ENCODE measurements at places on chromosomes 2 and 18.

DNA sequence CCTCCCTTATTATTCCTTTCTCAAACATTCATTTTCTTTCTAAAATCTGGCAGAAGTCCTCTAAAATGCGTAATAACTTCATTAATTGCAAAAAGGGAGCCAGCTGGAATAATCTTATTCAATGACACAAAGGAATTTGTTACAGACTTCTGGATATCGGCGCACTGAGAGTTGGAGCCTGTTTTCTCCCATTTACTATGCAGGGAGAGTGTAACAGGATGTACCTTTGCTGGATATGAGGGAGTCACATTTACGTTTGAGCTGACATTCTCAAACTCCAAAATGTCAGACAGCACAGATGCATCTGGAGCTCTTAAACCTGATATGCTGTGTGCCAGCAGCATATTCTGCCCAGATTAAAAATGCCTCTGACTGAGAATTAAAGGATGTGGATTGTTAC, 275.3 kb downstream of the TMX3 start:
- DNase-seq = no peak

- no peak for DNase-seq
Measured at GRCh38 chr2:12750166-12750905, 33.6 kb downstream of the TRIB2 start.

GRCh38 chr18:77168811-77169311, 36.3 kb upstream of the MBP start:
- no peak for DNase-seq

DNA sequence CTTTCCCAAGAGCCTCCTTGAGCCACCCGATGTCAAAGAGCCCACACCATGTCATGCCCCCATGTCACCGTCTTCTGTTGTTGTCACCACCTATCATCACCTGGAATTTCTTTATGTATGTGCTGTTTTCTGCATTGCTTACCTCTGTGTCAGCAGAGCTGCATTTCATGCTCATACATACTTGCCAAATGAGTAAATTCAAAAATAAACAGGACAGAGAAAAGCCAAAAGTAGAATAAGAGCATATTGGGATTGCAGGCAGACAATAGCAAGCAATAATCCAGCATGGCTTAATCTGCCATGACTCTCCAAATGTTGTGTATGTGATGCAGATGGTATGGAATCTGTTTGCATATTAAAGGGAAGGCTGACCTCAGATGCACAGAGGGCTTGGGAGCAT, 15.3 kb upstream of the RGPD4 start:
- DNase-seq = no peak

DNA sequence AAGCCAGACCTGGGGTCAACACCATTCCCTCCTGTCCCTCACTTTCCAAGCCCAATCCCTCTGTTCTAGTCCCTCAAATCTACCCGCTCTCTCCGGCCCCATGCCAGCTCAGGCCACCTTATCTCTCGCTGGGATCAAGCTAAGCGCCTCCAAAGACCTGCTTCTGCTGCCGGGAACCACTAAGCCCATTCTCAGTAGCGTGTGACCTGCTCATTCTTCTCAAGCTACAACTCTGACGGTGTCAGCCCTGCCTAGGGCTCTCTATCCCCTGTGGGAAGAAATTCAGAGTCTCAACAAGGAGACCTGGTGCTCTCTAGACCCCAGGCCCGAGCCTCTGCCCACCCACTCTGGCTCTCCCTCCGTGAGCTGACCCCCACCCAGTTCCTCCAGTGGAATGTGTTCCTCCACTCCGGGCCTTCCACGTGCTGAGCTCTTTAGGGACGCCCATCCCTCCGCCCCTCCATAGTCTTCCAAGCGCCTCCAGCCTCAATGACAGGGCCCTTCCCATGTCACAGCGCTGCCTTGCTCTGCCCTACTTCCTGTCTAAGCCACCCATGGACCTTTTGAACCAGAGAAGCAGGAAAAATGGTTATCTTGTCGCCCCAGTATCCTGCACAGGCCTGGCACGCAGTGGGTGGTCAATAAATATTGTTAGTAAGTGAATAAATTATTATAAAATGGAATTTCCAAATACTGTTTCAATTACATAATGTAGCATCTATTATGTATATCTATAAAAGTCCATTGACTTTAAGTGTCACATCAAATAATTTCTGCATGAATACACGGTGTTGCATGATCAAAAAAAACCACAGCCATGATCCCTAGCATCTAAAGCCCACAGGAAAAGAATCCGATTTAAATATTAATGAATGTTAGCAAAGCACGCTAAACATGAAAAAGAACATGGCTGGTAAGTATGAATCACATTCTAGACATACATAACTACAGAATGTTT, 127.6 kb downstream of the ZNF516 start:
- DNase-seq = no peak

DNA sequence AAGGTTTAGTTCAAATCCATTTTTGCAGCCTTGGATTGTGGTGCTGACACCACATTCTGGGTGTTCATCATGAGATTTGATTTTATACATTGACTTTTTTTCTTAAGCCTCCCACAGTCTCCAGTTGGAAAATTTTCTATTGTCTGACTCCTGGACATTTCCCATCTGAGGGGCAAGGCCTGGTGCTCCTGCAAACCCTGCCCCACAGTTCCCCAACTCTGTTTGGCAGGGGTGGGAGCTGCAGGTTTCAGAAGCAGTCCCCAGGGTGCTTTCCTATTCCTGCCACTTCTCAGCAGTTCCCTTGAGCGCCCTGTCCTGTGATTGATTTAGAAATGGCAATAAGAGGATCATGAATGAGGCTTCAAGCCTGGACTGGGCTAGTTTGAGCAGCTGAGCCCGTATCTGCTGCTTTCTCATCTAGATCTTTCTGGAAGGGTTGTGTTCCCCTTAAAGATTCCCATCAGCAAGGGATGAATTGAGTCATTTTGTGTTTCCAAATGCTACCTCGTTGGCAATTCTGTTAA, 77.0 kb downstream of the CIB4 start:
- no peak for DNase-seq

DNA sequence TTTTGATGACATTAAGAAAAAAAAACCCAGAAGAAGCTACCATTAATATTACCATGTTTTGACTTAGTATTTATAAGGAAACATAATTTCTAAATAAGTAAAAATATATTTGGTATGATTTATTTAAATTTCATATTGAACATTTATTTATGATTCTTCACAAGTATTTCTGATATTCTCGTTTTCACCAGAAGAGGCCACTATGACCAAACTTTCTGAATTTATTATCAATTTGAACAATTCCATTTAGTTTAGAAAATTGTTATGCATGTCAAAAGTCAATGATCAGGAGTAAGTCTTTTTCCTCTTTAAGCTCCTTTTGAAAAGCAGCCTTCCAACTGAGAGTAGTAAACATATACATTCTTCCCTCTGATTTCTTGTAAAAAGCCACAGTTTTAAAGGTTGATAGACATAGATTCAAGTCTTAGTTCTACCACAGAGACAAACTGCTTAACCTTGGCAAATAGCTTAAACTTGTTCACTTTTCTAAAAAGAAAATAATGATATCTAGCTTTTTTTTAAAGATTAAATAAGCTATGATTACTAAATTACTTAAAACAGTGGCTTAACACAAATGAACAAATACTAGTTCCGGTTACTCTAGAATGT, 329.9 kb downstream of the TRIB2 start:
- no peak for DNase-seq

DNA sequence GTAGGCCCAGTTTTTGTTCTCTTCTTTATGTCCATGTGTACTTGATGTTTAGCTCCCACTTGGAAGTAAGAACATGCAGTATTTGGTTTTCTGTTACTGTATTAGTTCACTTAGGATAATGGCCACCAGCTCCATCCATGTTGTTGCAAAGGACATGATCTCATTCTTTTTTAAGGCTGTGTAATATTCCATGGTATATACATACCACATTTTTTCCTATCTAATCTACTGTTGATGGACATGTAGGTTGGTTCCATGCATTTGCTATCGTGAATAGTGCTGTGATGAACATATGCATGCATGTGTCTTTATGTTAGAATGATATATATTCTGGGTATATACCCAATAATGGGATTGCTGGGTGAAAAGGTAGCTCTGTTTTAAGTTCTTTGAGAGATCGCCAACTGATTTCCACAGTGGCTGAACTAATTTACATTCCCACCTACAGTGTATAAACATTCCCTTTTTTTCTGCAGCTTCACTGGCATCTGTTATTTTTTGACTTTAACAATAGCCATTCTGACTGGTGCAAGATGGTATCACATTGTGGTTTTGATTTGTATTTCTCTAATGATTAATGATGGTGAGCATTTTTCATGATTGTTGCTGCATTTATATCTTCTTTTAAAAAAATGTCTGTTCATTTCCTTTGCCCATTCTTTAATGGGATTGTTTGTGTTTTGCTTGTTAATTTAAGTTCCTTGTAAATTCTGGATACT, 22.9 kb downstream of the LTBP1 start:
- no peak for DNase-seq

GRCh38 chr2:46286715-46287114, 10.5 kb upstream of the EPAS1 start:
- DNase-seq = no peak

GRCh38 chr2:28801726-28802125, 8.9 kb upstream of the SPDYA start:
- no peak for DNase-seq

- DNase-seq = no peak
Measured at GRCh38 chr18:33577685-33578517, at the start of gene ASXL3. Gene ASXL3 (plus strand): TSS chr18:33578219. CDS start chr18:33578632, 413 bp downstream.

DNA sequence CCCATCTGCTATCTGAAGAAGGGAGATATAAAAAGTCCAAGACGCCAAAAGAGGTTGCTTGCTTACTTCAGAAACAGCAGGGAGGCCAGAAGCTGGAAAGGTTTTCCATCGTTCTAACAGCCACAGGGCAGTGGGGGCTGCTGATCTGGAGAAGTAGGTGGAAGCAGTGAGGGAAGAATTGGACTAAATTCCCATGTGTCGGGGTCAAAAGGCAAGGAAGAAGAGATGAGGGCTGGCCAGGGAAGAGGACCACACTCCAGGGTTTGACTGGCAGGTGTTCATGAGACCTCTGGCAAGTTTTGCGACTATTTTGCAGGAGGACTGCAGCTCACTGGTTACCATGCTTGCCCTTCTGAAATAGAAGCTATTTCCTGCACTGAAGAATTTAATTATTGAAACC, 91.0 kb downstream of the SCG2 start:
- DNase-seq = no peak

DNA sequence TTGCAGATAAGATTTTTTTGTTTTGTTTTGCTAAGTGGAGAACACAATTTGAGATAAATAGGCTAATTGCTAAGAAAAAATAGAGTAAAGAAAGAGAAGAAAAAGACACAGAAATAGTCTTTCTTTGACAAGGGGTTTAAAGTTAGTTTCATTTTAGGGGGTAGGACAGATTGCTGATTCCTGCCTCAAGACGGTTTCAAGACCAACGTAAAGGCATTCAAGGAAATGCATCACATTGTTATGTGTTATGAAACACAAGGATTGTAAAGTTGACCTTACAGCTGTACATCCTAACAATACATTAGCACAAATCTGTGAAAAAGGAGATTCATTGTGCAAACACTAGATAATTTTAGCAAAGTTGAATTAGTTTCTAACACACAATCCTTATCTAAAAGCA, 22.7 kb upstream of the ETAA1 start:
- no peak for DNase-seq

GRCh38 chr2:12734914-12735654, 18.3 kb downstream of the TRIB2 start:
- DNase-seq = no peak

- DNase-seq = no peak
Measured at GRCh38 chr2:186841940-186842339, 7.0 kb downstream of the ZSWIM2 start.

GRCh38 chr18:27057519-27058234, 127.4 kb downstream of the CHST9 start:
- no peak for DNase-seq

- DNase-seq = no peak
Measured at GRCh38 chr2:111924617-111925107, 26.3 kb downstream of the MERTK start.

DNA sequence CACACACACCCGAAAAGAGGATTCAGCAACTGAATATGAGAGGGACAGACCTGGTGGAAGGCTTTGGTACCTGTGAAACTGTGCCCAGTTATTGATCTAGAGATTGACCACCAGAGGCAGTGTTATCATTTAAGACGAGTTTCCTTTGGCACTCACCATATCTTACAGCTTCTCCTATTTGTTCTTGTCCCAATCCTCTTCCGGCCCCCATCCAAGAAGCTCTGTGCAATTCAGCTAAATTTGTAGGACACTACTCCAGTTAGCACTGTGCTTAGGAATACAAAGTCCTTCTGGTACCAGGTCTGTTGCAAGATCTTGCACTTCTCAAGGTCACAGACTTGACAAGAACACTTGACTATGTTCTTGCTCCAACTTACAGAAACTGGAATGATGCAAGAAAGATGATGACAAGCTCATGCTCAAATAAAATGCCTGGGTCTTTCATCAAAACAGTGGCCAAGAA, 177.7 kb downstream of the TMEM247 start:
- DNase-seq = no peak

GRCh38 chr2:149271575-149271974, 58.8 kb upstream of the LYPD6 start:
- DNase-seq = no peak

DNA sequence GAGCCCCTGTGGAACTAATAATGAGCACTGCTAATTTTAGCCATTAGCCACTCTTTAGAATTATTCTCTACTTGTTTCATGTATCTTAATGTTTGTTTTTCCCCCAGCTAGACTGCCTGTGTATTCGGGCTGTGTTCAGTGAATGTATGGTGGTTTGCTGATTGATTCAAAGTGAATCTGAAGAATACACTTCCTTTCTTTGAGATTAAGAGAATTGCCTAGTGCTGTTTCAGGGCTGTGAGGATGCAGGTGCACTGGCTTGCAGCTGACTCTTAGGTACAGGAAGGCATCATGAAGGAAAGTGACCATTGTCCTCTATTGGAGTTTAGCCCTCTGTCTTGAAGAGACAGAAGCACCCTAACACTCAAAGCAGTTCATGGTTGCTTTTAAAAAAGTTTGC, 138.7 kb downstream of the CERS6 start:
- no peak for DNase-seq

GRCh38 chr2:24354957-24355356, 5.4 kb downstream of the ITSN2 start:
- DNase-seq = no peak

- DNase-seq = no peak
Measured at GRCh38 chr2:52429171-52429570, 1338.4 kb upstream of the CHAC2 start.

GRCh38 chr2:157363612-157364101, 38.0 kb upstream of the ERMN start:
- no peak for DNase-seq

GRCh38 chr2:189865826-189866225, 81.6 kb downstream of the PMS1 start:
- DNase-seq = no peak
